T-helper 17 cell (primary cell): ENCODE measurements at places on chromosomes 2 and 18.
A peak's percentile ranks its signal among the peaks of the same experiment; 100 is the strongest.

GRCh38 chr18:70494524-70494923 lies 205.7 kb downstream of the SOCS6 start:
- DNase-seq, result no peak

DNA sequence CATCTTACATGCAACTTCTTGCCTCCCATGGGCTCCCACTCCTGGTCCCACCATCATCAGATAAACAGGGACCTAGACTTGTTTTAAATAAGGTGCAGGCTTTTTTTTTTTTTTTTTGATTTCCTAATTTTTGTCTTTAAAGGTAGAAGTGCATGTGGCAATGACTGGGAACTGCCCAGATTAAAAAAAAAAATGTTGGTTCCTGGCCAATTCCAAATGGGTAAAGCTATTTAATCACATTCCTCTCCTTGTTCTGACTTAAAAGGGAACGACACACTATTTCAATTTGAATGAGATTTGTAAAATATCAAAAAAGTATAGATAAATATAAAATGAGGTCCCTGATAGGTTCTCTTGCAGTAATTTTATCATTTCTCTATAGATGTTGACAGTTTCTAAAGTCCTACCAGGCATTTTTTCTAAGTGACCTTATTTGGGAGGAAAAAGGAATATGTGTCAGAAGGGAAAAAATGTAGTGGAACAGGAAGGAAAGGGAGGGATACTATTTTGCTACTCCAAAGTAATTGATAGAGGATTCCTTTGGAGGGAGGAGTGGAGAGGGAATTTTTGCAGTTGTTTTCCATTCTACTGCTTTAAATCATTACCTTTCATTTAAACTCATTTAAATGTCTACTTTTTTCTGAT lies 43.3 kb downstream of the DDX1 start:
- no peak for DNase-seq

GRCh38 chr2:10447300-10447894 lies 730 bp downstream of the ODC1 start:
- peak; percentile 25 for DNase-seq

DNA sequence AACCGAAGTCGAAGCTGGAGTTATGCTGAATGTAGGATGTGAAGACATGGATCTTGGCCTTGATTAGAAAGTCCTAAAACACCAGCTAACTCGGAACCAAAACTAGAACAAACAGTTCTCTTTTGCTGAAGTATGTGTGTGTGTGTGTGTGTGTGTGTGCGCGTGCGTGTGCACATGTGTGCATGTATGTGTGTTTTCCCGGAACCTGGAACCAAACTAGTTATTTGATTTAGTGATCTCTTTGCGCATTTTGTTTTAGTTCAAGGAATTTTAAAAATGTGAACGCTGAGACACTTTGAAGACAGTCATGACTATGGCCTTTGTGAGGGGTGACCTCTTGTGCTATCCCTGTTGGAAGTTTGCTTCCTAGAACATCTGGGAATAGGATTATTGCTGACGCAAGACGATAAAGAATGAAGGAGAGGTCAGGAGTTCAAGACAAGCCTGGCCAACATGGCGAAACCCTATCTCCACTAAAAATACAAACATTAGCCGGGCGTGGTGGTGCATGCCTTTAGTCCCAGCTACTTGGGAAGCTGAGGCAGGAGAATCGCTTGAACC lies 23.8 kb downstream of the FHL2 start:
- no peak for DNase-seq

DNA sequence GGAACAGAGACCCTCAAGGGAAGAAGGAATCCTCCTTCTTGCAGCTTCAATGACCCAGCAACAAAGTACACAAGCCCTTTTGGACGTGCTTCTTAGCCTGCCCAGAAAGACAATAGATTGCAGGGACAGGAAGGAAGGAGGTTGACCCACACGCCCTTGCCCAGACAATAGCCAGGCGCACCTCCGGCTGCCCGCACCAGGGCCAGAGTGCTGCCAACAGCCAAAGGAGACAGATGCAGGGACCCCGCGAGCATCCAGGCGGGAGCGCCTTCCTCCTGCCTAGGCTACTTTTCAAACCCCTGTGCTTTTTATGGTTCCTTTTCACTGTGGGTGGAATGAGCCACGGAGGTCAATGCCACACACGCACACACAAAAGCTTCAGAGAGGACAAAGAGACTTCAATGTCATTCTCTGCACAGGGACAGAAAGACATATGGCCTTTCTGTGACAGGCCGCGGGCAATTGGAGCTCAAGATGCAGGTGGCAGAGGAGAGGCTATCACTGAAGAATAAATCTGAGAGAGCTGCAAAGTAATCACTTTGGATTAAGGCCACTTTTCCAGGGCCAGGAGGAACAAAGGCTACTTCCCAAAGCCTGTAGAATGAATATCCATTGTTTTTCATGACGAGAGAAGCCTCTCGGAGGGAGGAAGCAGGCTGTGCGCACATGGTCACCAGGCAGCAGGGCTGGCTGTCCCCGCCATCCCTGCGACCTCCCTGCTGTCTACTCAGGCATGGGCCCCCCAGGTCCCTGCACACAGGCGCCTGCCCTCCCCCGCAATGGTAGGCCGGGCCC lies 300.6 kb downstream of the EIPR1 start:
- DNase-seq, result no peak

DNA sequence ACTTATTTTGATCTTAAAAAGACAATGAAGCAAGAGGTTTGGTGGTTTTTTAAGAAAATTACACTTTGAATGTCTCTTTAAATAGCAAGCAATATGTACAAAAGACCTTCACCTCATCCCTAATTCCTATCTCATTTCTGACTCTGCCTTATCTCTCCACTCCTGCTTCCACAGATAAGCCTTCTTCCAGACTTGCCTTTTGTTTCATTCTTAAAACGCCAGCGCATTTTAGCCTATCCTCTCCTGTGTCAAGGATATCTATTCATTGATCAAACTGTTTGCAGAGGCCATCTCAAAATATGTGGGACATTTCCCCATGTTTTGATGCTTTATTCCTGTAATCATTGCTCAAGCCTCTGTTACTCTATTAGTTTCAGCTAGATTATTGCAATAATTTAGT lies 562.5 kb downstream of the PARD3B start:
- DNase-seq, result no peak

DNA sequence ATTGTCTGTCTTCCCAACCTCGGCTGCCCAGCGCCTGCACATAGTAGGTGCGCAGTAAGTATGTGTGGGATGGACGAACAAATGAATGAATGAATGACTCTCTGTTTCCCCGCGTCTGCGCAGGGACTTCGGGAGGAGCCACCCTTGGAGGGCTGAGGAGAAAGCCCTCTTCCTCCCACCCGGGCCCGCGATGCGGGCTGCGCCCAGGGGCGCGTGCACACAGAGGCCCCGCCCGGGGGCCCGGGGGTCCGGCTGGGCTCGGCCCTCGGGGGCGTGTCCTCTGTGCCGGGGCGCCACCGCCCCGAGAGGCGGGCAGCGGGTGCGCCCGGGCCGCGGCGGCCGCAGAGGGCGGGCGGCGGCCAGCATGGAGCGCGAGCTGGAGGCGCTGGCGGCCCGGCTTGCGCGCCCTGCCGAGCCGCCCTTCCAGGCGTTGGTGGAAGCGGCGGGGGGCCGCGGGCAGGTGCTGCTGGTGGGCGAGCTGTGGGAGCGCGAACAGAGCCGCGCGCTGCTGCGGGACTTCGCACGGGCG lies at the start of gene C2orf72:
Gene C2orf72, plus strand, starts transcription at position 322 of the 529 bp plus-strand sequence. Its CDS starts 43 bp downstream, at position 365.
- DNase-seq, result no peak

DNA sequence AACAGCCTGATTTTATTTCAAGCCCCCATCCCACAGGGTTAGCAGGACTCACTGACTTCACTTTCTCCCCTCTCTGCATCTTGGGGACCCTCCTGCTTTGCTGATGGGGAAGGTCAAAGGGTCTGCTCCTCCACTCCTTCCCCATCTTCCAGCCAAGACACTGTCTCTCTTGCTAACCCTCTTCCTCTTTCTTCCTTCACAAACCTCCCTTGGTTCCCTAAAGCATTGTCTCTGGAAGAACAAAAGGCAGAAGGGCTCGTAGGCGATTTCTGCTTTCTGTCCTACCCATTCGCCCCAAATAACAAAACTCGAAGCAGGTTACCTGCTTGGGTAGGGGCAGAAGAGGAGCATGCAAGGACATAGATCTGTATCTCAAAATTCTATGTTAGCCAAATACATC lies 5.5 kb upstream of the SLC4A3 start:
- no peak for DNase-seq

DNA sequence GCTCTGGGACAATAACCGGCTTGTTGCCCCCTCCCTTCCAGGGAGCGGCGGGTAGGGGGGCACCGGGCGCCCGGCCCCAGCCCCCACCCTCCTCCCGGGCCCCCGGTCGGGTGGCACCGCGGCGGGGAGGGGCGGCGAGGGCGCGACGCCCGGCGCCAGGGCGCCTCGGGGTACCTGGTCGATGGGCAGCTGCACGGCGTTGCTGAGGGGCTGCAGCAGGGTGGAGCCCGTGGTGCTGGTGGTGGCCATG lies 193 bp downstream of the MBOAT2 start:
- no peak for DNase-seq

GRCh38 chr2:67338601-67339233 lies 58.4 kb upstream of the ETAA1 start:
- DNase-seq, result no peak

GRCh38 chr2:20668871-20669475 lies 2.0 kb downstream of the GDF7 start:
- DNase-seq, result no peak

GRCh38 chr2:193303464-193303863 lies 1108.7 kb upstream of the TMEFF2 start:
- DNase-seq, result no peak

- no peak for DNase-seq
Observed at GRCh38 chr2:121599963-121600651, 49.2 kb downstream of the CLASP1 start.

- DNase-seq, result no peak
Observed at GRCh38 chr2:211216221-211216620, 659.8 kb downstream of the CPS1 start.

DNA sequence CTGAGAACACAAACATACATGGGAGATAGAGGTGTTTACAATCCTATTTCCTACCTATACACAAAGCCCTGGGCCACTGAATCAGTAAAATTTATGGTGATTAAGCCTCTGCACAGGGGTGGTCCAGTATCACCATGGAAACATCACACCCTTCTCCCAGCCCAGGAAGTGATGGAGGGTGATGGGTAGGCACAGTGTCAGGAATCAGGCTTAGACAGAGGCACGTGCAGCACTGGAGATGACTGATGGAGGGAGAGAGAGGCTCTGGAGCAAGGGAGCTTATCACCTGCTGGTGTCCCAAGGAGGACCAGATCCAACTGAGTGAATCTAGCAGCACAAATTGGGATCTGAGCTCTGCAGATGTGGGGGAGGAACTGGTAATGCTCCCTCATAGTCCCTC lies 117.2 kb downstream of the RPIA start:
- no peak for DNase-seq

GRCh38 chr2:144715992-144716391 lies 196.1 kb upstream of the ZEB2 start:
- no peak for DNase-seq

DNA sequence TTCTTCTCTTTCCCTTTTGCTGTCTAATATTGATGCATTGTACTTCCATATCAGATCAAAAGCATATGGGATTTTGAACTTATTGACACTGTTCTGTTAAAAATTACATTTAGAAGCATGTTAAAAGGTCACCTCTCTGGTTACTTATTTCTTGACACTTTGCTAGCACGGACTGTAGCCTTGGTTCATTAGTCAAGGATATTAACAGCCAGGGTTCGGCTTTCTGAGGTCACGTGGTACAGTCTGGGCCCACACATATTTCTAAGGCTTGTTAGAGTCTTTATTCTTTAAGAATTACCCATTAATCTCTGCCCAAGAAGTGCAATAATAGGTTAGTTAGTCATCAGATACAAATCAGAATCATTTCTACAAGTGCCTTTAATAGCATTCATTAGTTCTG lies 1035.8 kb upstream of the FANCL start:
- DNase-seq, result no peak

GRCh38 chr2:227351639-227352038 lies 26.6 kb downstream of the MFF start:
- DNase-seq, result no peak

DNA sequence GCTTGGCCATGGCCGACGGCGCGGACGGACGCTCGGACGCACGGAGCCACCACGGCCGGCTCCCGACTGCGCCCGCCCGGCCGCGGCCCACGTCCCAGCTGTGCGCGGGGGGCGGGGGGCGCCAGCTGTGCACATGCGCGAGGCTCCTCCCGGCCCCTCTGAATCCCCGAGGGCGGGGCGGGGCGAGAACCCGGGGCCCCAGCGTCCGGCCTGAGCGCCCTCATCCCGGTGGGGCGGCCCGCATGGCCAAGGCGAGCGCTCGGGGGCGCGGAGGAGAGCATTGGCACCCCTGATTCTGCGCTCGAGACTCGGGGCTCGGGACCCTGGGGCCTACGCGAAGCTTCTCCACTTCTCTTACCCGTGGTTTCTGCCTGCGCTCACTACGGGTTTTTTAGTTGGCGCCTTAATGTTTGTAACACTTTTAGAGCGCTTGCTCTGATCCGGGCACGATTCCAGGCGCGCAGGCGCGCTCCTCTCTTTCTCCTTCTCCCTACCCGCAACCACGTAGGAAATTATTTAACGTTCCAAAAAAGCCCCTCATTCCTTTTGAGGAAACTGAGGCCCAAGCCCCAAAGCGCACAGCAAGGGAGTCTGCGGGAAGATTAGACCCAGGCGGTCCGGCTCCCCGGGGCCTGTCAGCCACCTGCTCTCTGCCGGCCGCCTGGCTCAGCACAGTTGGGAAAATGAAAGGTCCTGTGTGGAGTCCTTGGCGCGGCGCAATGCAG lies at the start of gene PXDN:
Gene PXDN, minus strand, starts transcription at position 70 of the 725 bp plus-strand sequence. Its CDS starts 60 bp downstream, at position 10.
- no peak for DNase-seq

GRCh38 chr2:240374085-240374907 lies 61.2 kb upstream of the GPC1 start:
- DNase-seq, result no peak

DNA sequence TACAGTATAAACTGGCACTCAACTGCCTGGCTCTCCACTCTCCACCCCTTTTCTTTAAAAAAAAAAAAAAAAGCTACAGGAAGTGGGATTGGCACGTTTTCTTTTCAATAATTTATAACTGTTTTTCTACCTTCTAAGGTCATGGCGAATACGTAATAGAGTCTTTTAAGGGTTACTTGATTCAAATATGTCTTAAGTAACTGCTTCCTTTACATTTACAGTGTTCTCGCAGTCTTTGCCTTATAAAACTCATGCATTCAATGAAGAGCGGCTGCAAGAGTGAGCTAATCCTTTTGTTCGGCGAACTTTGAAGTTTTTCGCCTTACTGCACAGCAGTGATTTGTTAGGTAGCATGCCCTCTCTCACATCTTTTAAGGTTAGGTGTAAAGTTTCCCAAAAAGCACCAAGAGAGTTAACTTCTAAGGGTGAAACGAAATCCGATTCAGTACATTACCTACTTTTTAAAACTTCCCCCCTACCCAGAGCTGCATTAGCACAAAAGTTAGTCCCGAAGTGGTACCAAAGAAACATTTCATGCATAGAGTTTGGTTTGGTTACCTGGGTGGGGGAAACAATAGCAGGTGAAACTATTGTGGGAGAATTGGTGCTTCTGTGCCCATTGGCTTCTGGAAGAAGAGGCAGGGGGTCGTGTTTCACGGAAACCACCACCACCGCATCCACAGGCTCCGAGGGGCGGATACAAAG lies 2.0 kb downstream of the KCTD1 start:
- DNase-seq, result no peak

- DNase-seq, result no peak
Observed at GRCh38 chr2:237720957-237721356, 77.6 kb upstream of the RBM44 start.

GRCh38 chr2:73987109-73987947 lies 2.6 kb downstream of the TET3 start:
- peak; percentile 20 for DNase-seq

GRCh38 chr2:41909584-41909983 lies 138.2 kb upstream of the PKDCC start:
- DNase-seq, result no peak
